NCI-H1417 treated with DMSO at 0.1 percent for 48 hours (cell line): ENCODE measurements at places on chromosomes 3 and 15.

- no peak for DNase-seq
These were observed 29.4 kb upstream of the ACAD9 start for GRCh38 chr3:128849911-128850455.

- DNase-seq, result no peak
These were observed 13.4 kb downstream of the SLC38A3 start for GRCh38 chr3:50218448-50218847.

DNA sequence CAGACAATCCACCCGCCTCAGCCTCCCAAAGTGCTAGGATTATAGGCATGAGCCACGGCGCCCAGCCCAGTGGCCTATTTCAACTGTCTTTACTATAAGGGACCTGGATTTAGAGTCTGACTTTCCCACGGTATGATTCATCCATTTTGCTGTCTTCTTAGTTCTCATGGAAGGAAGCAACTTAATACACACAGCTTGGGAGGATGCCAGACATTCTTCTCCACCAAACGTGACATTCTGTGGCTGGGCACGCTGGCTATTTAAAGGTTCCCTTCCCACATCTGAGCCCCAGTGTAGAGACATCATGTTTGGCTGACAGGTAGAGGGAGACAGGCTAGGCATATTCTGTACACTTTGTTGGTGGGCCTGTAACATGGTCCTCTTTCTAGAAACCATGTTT lies 26.2 kb downstream of the FAM43A start:
- no peak for DNase-seq

DNA sequence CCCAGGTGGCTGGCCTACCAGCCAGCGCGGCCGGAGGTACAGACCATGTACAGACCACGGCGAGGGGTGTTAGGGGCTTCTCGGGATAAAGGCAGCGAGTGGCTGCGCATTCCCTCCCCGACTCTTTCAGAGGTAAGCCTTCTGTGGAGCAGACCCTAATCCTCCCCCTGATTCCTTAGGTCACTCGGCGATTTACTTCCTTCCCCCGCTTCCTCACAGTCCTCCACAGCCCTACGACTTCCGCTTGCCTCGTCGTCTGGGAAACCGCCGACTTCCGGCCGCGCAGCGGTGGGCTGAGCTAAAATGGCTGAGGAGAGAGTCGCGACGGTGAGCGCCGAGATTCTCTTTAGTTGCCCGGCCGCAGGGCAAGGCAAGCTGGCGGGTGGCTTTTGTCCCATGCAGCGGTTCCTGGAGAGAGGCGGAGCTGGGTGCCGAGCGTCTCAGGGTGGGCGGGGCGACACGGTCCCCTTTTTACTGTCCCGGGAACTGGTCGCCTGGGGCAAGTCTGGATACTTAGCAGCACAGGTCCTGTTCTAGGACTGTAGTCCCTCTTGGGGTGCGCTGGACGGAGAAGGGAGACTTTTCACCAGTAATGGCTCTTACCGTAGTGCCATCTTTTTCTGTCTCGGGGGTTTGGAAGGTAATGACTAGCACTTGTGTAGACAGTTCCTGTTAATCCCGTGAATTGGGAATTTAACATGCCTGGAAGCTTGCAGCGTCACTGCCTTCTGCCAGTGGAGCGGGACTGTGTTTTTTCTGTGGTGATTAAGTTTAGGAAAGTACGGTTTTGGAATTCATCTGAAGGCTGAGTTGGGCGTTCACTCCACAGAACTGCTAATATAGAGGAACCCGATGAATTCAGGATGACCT lies at the start of the genes BBS4 and HIGD2B:
Gene BBS4 (plus strand): TSS at position 283 of the 870 bp plus-strand sequence. CDS start 21 bp downstream, at position 304.
Gene HIGD2B (minus strand): TSS at position 258 of the 870 bp plus-strand sequence. CDS start 9,808 bp downstream, outside the sequence.
- no peak for DNase-seq

GRCh38 chr3:175413926-175414325 lies 554.8 kb downstream of the NAALADL2 start:
- no peak for DNase-seq

DNA sequence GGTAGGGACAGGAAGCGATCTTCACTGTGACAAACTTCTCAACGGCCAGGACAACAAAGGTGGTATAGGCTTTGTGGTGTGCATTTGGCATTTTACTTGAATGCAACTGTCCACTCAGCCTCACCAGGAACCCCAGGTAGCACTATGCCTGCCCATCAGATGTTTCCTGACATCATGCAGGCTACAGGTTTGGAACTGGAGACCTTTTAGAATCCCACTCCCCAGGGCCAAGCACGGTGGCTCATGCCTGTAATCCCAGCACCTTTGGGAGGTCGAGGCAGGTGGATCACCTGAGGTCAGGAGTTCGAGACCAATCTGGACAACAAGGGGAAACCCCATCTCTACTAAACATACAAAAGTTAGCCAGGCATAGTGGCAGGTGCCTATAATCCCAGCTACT lies 9.6 kb downstream of the STARD5 start:
- DNase-seq, result no peak

GRCh38 chr15:53378096-53378800 lies 381.2 kb downstream of the WDR72 start:
- DNase-seq, result peak; percentile 45

GRCh38 chr15:91635641-91636040 lies 217.9 kb upstream of the SLCO3A1 start:
- no peak for DNase-seq

- DNase-seq, result no peak
These were observed 17.3 kb downstream of the MRPS11 start for GRCh38 chr15:88484682-88485331.

- no peak for DNase-seq
These were observed 36.8 kb downstream of the EHD4 start for GRCh38 chr15:41935566-41936020.

GRCh38 chr3:52233968-52234367 lies 5.0 kb downstream of the TWF2 start:
- no peak for DNase-seq

DNA sequence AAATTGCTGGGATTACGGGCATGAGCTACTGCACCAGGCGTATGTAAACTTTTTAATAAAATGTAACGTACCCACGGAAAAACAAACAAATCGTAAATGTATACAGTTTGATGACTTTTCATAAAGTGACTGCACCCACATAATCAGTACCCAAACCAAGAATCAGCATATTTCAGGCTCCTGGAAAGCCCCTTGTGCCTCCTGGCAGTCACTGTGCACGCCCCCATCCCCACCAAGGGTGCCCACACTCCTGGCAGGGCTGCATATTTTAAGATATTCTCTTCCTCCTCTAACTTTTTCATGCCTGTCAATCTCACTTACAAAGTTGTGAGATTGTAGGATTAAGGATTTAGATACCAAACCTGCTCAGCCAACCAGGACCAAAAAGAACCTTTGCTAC lies 305.5 kb downstream of the SHQ1 start:
- DNase-seq, result no peak

- no peak for DNase-seq
These were observed 27.2 kb downstream of the ETV5 start for GRCh38 chr3:186081678-186082077.

DNA sequence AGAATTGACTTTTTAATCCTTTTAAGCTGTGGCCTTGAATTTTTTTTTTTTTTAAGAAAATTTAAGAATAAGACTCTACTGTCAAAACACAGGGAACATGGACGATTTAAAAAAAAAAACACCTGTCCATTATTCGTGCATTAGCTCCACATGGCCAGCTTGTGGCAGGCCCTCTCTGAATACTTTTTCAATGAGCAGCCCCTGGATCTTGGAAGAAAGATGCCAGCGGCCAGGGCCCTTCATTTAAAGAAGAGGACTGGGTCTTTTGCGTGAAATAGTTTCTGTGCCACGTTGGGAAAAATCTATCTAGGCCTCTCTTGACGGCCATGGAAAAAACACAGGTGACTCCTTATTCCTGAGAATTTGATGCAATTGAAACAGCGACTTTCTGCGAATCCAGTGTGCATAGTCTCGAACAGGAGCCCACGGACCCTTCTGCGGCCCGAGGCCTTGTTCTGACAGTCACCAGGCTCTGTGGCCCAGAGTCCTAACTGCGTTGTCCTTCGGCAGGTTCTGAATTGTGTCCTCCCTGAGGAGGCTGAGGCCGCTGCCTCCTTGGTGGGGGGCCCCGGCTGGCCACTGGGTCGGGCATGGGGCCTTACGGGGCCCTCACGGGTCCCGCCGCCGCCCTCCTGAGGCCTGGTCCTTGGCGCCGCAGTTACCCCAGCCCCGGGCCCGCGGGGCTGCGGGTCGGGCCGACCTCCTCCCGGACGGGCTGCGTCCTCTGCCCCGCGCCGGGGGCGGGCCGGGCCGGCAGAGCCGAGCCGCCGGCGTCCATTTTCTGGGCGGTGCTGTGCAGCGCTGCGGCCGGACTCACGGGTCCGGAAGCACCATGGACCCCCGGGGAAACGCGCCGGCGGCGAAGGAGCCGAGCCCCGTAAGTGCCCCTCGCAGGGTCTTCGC lies 33.5 kb downstream of the ZBTB38 start:
- no peak for DNase-seq

- peak; percentile 36 for DNase-seq
These were observed 14.3 kb upstream of the CCNL1 start for GRCh38 chr3:157174290-157174648.

- DNase-seq, result no peak
These were observed 137.2 kb downstream of the CHSY1 start for GRCh38 chr15:101114610-101115009.

- no peak for DNase-seq
These were observed 22.9 kb downstream of the MBNL1 start for GRCh38 chr3:152291649-152292066.

- DNase-seq, result no peak
These were observed 83.1 kb downstream of the MYO5A start for GRCh38 chr15:52445553-52445952.

DNA sequence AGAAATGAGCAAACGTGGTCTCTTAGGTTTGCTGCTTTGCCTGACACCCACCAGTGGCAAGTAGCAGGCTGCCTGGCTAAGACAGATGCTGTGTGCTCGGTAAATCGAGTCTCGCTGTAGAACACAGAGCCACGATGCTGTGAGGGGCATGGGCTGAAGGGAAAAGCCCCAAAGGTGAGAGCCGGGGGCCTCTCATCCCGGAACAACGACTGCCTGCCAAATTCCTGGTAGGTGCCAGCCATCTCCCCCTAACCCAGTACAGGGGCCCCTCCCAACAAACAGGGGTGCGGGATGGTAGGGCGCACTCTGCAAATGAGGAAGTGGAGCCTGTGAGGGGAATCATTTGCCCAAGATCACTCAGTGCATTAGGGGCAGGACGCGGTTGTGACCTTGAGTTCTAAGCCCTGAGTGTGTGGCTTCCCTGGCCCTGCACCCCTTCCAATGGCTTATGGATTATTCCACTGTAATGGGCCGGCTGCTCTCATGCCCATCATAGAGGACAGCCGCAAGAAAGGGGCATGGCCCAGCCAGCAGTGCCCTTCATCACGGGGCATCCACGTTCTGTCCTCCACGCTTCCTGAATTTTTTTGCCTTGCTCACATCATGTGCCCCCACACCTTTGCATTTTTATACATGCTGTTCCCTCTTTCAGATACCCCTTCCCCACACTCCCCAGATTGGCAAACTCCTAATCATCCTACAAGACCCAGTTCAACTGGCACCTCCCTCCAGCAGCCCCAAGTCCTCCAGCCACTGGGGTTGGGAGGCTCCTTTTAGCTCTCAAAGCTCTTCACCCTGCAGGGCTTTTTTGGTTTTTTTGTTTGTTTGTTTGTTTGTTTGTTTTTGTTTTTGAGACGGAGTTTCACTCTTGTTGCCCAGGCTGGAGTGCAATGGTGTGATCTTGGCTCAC lies 125.4 kb downstream of the NUP210 start:
- no peak for DNase-seq

DNA sequence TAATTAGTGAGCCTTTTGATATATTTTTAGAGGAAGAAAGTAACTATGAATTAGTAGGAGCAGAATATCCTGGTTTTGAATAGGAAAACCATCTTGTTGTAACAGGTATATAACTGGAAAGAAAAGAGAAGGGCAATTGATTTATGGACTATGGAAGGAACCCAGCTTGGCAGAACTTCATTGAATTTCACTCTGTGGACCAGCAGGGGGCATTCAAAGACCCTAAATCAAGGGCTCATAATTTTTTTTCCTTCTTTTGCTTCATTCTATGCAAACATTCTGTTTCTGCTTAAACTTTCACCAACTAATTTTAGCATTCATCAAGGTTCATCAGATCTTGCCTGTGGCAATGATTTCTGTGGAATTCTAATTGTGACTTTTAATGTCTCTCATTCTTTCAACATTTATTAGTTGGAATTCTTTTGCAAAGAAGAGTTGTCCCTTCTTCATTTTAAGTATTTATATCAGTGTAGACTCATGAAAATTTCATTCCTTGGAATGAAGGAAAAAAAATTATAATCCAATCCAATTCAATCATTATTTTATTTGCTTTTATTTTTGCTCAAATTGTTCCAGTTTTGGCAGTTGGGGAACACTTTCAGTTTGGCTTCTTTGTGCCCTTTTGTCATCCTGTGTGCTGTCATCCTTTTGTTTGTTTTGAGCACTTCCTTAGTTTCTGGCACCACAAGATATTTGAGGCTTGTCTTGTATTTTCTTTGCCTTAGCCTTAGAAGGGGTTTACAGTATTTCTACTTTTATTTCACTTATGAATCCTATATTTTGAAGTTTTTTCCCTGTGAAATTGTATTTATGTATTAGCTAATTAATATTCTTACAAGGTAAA lies 30.4 kb downstream of the NXPE3 start:
- DNase-seq, result no peak

DNA sequence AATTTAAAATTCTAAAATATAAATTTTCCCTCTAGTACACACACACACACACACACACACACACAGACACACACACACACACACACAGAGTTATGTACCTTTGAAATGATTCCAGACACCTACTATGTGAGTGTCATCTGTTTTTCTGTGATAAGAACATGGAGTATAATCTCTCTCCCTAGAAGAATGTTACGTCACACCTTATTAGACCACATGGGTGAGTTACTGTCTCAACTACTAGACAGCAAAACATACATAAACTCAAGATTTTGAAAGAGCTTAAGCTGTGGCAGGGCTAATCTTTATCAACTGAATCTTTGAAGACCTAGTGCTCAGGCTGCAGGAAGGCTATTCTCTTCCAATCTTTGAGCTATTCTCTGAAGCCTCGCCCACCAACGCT lies 385.9 kb upstream of the BCHE start:
- no peak for DNase-seq

DNA sequence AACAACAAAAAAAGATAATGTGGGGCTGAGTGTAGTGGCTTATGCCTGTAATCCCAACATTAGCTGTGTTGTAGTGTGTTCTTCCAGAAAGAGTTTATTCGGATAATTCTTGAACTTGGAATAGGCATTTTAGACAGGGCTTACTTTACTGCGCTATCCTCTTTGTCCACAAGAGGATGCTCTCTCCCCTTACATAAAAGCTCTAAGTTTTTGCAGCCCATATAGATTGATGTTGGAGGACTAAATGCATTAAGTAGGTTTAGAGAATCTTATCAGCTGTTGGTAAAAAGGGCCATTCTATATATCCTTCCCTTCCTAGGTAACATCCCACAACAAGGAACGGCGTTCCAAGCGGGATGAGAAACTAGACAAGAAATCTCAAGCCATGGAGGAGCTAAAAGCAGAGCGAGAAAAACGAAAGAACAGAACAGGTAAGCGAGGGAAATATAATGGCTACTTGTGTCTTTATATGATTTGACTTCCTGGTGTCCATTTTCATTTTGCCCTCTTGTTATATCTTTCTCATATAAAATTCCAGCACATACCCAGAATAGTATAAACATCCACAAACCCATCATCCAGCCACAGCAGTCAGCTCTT lies 27.8 kb upstream of the ITPKA start:
- no peak for DNase-seq
